Suppressor macrophage treated with lipopolysaccharide for 1 hour (primary cell): ENCODE measurements at places on chromosomes 1 and 21.

GRCh38 chr1:51341876-51342496, 11.6 kb upstream of the TTC39A start:
- no peak for DNase-seq

DNA sequence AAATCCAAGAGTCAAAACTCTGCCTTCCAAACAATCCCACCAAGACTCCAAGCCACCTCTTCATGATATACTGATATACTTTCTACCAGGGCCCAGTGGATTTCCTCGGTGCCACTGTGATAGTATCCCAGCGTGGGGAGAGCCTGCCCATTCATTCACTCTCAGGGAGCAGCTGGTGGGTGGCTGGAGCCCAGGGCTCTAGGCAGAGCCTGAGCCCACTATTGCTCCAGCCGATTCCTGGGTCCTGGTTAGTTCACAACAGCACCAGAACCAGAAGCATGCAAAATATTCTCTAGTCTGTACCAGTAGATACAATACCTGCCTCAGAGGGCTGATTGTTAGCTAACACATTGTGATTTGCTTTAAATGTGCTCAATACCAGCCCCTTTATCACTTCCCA, 831 bp downstream of the CSRP1 start:
- DNase-seq = no peak

GRCh38 chr1:230278376-230278775, 147.8 kb downstream of the PGBD5 start:
- no peak for DNase-seq

- DNase-seq = no peak
These were observed 239.6 kb upstream of the BEND5 start for GRCh38 chr1:49016030-49016977.

- DNase-seq = no peak
These were observed 108.5 kb upstream of the GADD45A start for GRCh38 chr1:67576474-67576873.

- no peak for DNase-seq
These were observed 100.5 kb upstream of the TLR5 start for GRCh38 chr1:223243441-223244050.
